Left cardiac atrium (tissue), 4 donors: ENCODE measurements at places on chromosomes 3 and 15. TPM values are rescaled to one million over a fixed set of nuclear protein-coding genes. Genes with fewer than 3 reads are reported as not detected.

The UBR1 gene
- total RNA-seq = 21.5 TPM

The NOP10 gene
- total RNA-seq = 117 TPM

The HESX1 gene
- 0.56 TPM for total RNA-seq

The COLQ gene
- total RNA-seq = 6.4 TPM

DNA sequence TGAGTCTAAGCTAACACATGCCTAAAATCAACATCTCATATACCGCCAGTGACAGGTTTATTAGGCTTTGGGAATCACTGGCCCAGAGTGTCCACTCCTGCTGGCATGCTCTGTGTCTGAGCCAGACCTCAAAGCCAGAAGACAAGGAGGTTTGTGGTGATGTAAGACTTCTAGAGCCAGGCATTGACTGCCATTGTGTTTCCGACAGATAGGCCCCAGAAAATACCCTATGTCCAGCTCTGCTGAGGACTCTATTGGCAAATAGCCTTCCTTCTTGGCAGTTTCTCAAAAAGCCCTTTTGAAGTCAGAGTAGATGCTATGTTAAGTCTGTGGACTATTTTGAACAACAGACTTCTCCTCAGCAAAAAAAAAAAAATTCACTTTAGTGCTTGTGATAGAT lies 181.9 kb upstream of the UBE2E1 start:
- no peak for DNase-seq

GRCh38 chr3:8492744-8493511 lies 8.7 kb upstream of the LMCD1 start:
- DNase-seq = no peak

DNA sequence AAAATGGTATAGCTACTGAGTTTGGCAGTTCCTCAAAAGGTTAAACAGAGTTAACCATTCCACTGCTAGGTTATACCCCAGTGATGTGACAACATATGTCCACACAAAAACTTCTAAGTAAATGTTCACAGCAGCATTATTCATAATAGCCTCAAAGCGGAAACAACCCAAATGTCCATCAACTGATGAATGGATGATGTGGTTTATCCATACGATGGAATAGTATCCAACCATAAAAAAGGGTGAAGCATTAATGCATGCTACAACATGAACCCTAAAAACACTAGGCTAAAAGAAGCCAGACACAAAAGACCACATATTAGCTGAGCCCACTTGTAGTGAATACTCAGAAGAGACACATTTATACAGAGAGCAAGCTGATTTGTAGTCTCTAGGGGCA lies 9.0 kb downstream of the XXYLT1 start:
- DNase-seq = no peak

DNA sequence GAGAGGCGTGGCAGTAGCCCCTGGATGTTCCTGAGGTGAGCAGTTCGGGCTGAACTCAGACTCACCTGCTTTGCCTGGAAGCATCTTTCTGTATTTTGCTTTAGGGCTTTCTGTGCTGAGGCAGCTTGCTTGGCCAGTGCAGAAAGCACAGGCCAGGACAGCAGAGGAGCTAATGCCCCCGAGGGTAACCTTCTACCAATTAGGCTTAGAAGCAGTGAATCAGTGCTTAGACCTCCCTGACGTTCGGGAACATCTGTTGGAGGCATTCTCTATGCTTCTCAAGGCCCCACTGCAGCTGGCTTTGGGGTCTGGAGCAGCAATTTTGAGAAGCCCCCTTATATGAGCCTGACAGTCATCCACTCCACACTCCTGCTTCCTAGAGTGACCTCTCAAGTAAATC lies 350.7 kb upstream of the PROK2 start:
- no peak for DNase-seq
